Thyroid gland (tissue), 4 donors: ENCODE measurements at places on chromosomes 12 and 14. TPM values are rescaled to one million over a fixed set of nuclear protein-coding genes. Genes with fewer than 3 reads are reported as not detected.

- H3K27me3 ChIP-seq: no peaks in the 10 kb centered on the region
- DNase-seq: no peak
- H3K4me3 ChIP-seq: no peak overlapping the region
- no peak overlapping the region for H3K27ac ChIP-seq
- H3K36me3 ChIP-seq: no peaks in the 10 kb centered on the region
Observed at GRCh38 chr14:91256661-91257060, 12.2 kb upstream of the GPR68 start.

- no peak overlapping the region for H3K27ac ChIP-seq
- no peak overlapping the region for H3K4me3 ChIP-seq
- peak; percentile 54 for DNase-seq
Observed at GRCh38 chr14:103606963-103607668, 21.9 kb upstream of the KLC1 start.

The C2CD5 gene
- 55.9 TPM for total RNA-seq

The PAX9 gene
- total RNA-seq: 1.1 TPM

The CYP27B1 gene
- 2.7 TPM for total RNA-seq

The KRT79 gene
- total RNA-seq: not detected

DNA sequence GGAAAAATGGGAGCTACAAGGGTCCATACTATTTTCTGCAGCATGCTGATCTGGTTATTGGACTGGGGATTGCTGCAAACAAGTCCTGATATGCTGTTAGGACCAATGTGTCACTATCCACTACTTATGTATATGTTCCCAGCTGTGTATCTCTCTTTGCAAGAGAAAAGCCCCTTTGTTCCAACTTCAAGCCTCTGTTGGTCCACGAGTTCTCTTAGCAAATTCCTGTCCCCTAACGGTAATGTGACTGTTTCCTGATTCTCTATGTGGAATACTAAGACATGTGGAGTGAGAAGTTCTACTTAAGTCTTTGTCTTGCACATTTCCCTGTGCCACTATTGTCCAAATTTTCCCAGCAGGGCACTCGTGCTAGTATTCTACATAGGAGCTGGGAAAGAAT is 557.7 kb downstream of the FSCB start:
- no peaks in the 10 kb centered on the region for H3K4me1 ChIP-seq
- no peak overlapping the region for H3K27ac ChIP-seq
- no peak overlapping the region for H3K4me3 ChIP-seq
- no peaks in the 10 kb centered on the region for H3K27me3 ChIP-seq
- no peak for DNase-seq
- H3K36me3 ChIP-seq: no peaks in the 10 kb centered on the region

GRCh38 chr12:96486751-96487613 is 2.4 kb upstream of the CFAP54 start:
- H3K27ac ChIP-seq: no peak overlapping the region
- no peaks in the 10 kb centered on the region for H3K36me3 ChIP-seq
- no peak overlapping the region for H3K4me3 ChIP-seq
- H3K27me3 ChIP-seq: no peaks in the 10 kb centered on the region

DNA sequence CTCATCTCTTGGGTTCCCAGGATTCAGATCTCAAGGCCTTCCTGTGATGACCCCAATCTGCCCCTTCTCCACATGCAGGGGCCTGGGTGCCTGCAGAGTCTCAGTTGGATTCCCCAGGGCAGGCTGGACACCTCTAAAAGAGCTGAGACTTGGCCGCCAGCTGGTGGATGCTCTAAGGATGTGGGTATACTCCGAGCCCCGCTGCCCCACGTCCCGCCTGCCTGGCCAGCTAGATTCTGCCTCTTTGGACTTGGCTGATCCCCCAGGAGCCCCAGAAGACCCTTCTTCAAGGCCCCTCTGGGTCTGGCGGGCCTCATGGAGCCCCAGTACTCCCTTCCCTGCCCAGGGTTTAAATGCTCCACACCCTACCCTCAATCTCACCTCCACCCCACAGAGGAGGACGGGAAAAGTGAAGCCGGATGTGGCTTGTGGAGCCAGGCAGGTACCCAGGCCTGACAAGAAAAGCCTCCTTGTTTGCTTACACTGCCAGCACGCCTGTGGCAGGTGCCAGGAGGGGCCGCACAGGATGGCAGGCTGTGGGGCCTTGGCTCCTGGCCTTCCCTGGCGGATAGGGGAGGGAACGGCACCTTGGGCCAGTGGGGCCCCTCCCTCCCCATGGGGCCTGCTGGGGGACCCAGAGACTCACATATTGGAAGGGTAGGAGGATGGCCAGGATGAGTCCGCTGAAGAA is 15.1 kb downstream of the FAIM2 start:
- no peak overlapping the region for H3K27ac ChIP-seq
- no peaks in the 10 kb centered on the region for H3K27me3 ChIP-seq
- no peaks in the 10 kb centered on the region for H3K36me3 ChIP-seq
- H3K4me1 ChIP-seq: peaks cover 6% of the 10 kb centered on the region

The KCNJ8 gene
- 11.6 TPM for total RNA-seq

- H3K27ac ChIP-seq: no peak overlapping the region
- no peaks in the 10 kb centered on the region for H3K4me1 ChIP-seq
- no peaks in the 10 kb centered on the region for H3K36me3 ChIP-seq
- H3K27me3 ChIP-seq: no peaks in the 10 kb centered on the region
Observed at GRCh38 chr14:101546706-101547105, 14.6 kb upstream of the DIO3 start.

DNA sequence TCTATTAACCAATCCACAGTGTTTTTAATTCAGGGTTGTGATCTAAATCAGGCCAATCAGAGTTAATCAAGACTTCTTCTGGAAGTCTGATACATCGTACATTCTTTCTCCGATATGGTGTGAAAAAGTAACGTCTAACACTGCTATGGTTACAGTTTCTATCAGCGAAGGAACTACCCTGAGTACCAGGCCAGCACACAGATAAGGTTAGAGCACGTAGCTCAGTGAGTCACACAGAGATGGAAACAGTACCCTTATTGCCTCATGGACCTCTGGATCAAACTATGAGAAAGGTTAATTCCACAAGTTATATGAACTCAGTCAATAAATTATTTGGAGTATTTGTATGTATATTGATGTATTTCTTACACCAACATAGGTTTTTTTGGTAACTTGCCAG is 3.3 kb downstream of the OR6C68 start:
- no peaks in the 10 kb centered on the region for H3K27me3 ChIP-seq
- H3K27ac ChIP-seq: no peak overlapping the region

The HOXC10 gene
- not detected for total RNA-seq

- peaks cover 27% of the 10 kb centered on the region for H3K4me1 ChIP-seq
- H3K36me3 ChIP-seq: no peaks in the 10 kb centered on the region
- H3K27ac ChIP-seq: no peak overlapping the region
- DNase-seq: no peak
- peaks cover 20% of the 10 kb centered on the region for H3K27me3 ChIP-seq
- H3K4me3 ChIP-seq: no peak overlapping the region
Observed at GRCh38 chr14:35534208-35534872, 376 bp downstream of the INSM2 start.

GRCh38 chr14:90675399-90675798 is 140.8 kb downstream of the TTC7B start:
- H3K4me1 ChIP-seq: no peaks in the 10 kb centered on the region
- H3K27ac ChIP-seq: no peak overlapping the region
- no peak for DNase-seq

The POTEM gene
- not detected for total RNA-seq

GRCh38 chr12:122830517-122831214 is 4.6 kb upstream of the HIP1R start:
- H3K4me1 ChIP-seq: peaks cover 5% of the 10 kb centered on the region
- H3K27ac ChIP-seq: no peak overlapping the region
- no peaks in the 10 kb centered on the region for H3K36me3 ChIP-seq
- H3K27me3 ChIP-seq: no peaks in the 10 kb centered on the region
- no peak overlapping the region for H3K4me3 ChIP-seq
- no peak for DNase-seq

The TTC6 gene
- total RNA-seq: not detected

GRCh38 chr14:104564744-104565679 is 14.6 kb upstream of the C14orf180 start:
- H3K36me3 ChIP-seq: no peaks in the 10 kb centered on the region
- no peak overlapping the region for H3K4me3 ChIP-seq
- no peaks in the 10 kb centered on the region for H3K27me3 ChIP-seq
- H3K27ac ChIP-seq: no peak overlapping the region
- H3K4me1 ChIP-seq: peaks cover 7% of the 10 kb centered on the region
- no peak for DNase-seq

DNA sequence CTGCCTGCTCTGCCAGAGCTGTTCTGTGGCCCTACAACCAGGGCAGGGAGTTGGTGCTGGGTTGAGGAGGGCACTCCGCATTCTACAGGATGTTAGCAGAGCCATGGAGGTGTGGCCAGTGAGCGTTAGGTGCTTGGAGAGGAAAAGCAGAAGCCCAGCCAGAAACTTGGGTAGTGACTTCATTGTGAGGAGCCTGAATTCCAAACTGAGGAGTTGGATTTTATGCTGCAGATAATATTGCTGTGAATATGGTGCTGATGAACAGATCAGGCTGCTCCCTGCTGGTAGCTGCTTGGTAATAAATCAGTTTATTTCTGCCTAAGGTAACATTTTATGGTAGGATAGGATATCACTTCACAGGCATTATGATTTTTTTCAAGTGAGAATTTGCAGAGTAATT is 7.1 kb upstream of the CCDC175 start:
- H3K36me3 ChIP-seq: no peaks in the 10 kb centered on the region
- H3K4me3 ChIP-seq: no peak overlapping the region
- DNase-seq: no peak
- no peaks in the 10 kb centered on the region for H3K27me3 ChIP-seq
- H3K27ac ChIP-seq: no peak overlapping the region
- no peaks in the 10 kb centered on the region for H3K4me1 ChIP-seq

- DNase-seq: no peak
- peaks cover 17% of the 10 kb centered on the region for H3K36me3 ChIP-seq
- H3K4me1 ChIP-seq: peaks cover 11% of the 10 kb centered on the region
Observed at GRCh38 chr12:111444314-111444924, 38.7 kb downstream of the SH2B3 start.

GRCh38 chr12:124498275-124499189 is 68.9 kb downstream of the NCOR2 start:
- DNase-seq: no peak
- peaks cover 33% of the 10 kb centered on the region for H3K4me1 ChIP-seq
- peaks cover 10% of the 10 kb centered on the region for H3K36me3 ChIP-seq
- no peaks in the 10 kb centered on the region for H3K27me3 ChIP-seq
- no peak overlapping the region for H3K27ac ChIP-seq

DNA sequence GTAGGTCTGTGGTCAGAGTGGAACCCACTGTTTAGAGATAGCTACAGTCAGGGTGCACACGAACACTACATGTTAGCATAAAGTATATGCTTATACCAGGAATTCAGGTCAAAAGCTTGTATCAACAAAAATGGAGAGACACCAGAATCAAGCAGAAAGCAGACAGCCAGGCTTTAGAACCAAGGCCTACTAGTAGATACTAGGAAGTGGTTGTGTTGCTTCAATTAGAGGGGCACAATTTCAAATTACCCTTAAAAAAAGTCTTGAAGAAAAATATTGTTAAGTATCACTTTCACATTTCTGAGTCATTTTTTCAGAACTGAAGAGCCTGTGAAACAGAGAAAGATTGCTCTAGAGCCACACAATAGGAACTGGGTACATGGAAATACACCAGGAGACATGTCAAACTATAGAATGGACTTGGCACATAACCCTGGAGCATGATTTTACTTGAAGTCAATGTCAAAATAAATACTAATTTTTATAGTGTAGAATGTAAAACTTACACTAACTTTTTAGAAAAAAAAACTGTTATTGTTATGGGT is 41.6 kb downstream of the LRRC9 start:
- no peaks in the 10 kb centered on the region for H3K4me1 ChIP-seq
- H3K27me3 ChIP-seq: no peaks in the 10 kb centered on the region
- H3K27ac ChIP-seq: no peak overlapping the region
- no peaks in the 10 kb centered on the region for H3K36me3 ChIP-seq

The TEX52 gene
- total RNA-seq: not detected
